Amygdala (tissue), 56 donors: ENCODE measurements at places on chromosomes 6 and 20.
A peak's percentile ranks its signal among the peaks of the same experiment; 100 is the strongest.

DNA sequence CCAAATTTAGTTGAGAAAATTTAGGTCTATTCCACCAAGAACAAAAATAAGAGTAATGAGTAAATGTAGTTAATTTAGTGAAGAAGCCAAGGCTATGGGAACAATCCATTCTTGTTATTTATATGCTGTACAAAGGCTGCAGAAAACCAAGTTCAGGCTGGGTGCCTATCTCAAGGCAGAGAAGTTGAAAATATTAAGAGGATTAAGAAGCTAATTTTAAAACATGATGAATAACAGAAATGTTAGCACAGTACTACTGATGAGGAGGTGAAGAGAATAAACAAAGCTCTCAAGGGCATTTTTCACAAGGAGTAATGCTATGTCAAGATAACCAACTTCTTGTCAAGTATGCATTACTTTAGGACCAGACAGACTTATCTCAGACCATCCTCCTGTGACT lies 68.6 kb downstream of the RCAN2 start:
- no peak for DNase-seq

DNA sequence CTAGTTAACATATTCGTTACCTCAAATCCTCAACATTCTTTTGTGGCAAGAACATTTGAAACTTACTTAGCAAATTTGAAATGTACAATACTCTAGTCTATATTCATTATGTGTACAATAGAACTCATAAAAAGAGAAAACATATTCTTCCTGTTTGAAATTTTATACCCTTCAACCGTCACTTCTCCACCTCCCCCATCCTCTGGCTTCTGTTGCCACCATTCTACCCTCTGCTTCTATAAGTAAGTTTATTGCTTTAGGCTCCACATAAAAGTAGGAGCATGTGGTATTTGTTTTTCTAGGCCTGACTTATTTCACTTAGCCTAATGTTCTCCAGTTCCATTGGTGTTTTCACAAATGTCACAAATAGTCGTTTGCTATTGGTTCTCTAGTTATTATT lies 205.3 kb downstream of the TENT5A start:
- no peak for DNase-seq

DNA sequence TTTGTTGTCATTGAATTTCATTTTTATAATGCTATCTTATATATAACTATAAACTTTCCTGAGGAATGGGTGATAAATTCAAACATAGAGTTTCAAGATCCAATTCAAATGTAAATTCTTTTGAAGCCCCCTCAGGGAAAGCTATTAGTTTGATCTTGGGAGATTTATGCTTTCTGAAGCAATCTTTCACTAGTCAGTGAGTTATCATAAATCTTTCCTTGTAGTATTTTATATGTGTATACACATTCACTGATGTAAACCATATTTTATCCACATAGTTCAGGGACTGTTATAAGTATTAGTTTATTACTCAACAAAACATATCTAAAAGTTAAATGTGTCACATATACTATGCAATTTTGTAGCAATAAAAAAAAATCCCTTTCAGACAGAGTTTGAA lies 2.9 kb upstream of the EPM2A start:
- DNase-seq, result no peak

DNA sequence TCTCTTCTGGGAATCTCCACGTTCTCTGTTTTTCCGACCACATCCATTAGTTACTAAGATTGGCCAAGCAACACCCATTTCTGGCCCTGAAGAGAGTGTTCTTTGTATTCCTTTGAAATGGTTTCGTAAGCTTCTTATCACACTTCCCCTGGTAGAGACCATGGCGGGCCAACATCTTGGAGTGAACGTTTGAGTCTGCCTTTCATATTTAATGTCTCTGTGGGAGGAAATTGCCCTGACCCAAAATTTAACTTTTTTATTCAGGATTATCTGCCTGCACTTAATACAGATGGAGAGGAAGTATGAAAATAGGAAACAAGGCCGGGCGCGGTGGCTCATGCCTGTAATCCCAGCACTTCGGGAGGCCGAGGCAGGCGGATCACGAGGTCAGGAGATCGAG lies 177.0 kb upstream of the SNX9 start:
- DNase-seq, result no peak

GRCh38 chr6:117512056-117512828 lies 29.8 kb downstream of the DCBLD1 start:
- no peak for DNase-seq

DNA sequence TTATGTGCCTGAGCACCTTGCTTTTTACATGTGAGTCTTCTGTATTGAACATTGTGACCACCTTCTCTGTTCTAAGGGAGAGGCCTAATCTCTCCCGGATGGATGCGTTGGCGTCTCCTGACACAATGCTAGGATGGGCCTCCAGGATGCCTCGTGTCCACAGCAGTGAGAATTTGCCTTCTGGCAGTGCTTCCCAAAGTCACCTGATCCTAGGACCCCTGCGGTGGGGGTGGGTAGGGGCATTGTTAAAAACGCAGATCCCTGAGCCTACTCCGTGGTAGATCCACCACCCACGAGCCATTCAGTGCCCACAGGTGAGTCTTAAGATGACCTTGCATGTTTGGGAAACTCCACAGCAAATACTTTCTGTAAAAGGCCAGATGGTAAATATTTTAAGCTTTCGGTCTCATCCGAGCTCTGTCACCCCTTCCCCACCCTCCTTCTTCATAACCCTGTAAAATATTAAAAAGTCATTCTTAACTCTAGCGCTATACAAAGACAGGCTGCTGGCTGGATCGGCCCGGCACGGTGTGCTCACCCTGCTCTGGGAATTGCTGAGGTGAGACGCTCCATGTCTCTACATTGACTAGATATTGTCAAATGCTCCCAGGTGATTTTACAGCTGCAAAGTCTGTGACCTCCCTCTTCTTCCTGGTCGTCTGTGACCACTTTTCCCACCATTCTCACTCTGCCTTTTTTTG lies 106.7 kb upstream of the IYD start:
- no peak for DNase-seq

DNA sequence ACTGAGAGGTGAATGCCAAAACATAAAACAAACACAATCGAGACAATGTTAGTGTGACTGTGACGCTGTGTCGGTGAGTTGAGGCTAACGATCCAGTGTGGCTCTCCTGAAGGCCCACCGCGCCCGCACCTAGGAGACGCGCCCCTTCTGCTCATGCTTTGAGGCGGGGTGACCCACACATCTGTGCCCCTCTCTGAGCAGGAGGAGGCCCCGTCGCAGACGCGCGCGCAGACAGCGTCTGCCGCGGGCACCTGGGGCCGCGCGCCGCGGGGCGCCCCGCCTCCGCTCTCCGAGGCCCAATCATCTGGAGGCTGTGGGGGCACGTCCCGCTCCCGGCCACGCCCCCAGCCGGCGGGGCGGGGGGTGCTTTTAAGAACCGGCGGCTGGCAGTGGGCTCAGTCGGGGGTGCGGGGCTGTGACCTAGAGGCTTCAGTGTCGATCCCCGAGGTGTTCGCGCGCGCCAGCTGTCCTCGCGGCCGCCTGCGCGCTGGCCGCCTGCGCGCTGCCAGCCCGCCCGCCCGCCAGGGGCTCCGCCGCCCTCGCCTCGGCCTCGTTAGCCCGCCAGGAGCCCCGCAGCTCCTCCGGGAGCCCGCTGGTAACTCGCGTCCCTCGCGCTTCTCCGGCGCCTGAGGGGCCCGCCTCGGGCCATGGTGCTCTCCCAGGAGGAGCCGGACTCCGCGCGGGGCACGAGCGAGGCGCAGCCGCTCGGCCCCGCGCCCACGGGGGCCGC lies at the start of gene SLC16A10:
Gene SLC16A10 (plus strand): TSS at position 398 of the 730 bp plus-strand sequence. CDS start 250 bp downstream, at position 648.
- DNase-seq, result peak; percentile 19

- no peak for DNase-seq
Measured at GRCh38 chr6:12578097-12578496, 138.5 kb upstream of the PHACTR1 start.

GRCh38 chr20:57106030-57106682 lies 160.3 kb downstream of the BMP7 start:
- no peak for DNase-seq

- DNase-seq, result no peak
Measured at GRCh38 chr20:23225407-23226060, 125.1 kb upstream of the NXT1 start.

DNA sequence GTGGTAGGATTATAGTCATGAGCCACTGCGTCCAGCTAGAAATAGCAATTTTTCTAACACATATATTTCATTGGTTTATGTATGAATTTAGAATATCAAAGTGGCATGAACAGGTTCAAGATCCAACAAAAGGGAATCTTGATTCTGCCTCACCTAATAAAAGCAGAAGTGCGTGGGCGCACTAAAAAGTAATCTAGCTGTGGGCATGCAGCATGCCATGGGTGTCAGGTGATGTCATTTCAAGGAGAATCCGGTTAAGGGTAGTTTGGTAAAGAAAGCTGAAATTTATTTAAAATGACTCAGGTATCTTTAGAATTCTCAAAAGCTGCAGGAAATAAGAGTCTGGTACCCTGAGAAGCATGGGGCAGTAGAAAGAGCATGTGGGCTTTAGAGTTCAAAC lies 17.6 kb downstream of the LRRN4 start:
- DNase-seq, result no peak

- DNase-seq, result no peak
Measured at GRCh38 chr6:64255000-64255399, 619.4 kb downstream of the PHF3 start.

DNA sequence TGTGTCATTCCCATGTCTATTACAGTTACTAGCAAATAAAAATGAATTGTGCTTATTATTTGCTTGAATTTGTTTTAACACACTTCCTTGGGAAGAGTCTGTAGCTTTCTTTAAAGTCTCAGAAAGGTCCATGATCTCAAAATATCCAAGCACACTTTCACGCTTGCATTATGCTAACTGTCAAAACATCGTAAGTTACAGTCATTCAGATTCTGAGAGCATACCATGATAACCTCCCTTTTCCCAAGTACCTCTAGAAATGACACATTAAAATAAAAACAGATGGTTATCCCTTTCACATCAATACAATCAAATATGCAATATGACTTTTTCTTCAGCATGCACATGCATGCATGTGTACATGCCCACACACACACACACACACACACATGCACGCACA lies 1044.4 kb upstream of the MAP3K7 start:
- no peak for DNase-seq

DNA sequence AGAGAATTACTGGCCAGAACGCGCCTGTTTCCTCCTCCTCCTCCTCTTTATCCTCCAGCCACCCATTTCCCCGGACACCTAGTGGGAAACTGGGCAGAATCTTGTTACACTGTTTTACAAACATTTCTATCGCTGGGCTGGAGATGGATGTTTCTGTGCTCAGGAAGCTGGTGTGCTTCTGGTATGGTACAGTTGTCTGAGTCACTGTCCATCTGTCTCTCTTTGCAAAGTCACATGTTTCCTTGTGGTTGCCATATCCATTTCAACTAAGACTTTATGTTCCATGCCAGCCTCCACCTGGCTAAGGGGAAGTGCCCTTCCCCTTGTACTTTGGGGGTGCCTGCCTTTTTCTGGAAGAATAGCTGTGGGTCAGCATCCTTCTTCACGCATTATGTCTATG lies 52.9 kb upstream of the SLC22A16 start:
- DNase-seq, result no peak

GRCh38 chr6:16420715-16421461 lies 182.5 kb downstream of the GMPR start:
- no peak for DNase-seq

GRCh38 chr20:53247468-53248103 lies 275.4 kb downstream of the TSHZ2 start:
- no peak for DNase-seq

GRCh38 chr6:87540539-87540938 lies 49.2 kb downstream of the RARS2 start:
- no peak for DNase-seq

GRCh38 chr6:24284006-24284405 lies 73.9 kb downstream of the DCDC2 start:
- DNase-seq, result no peak

GRCh38 chr6:71347119-71347518 lies 58.5 kb downstream of the OGFRL1 start:
- no peak for DNase-seq

GRCh38 chr6:106685833-106686232 lies 56.5 kb downstream of the QRSL1 start:
- no peak for DNase-seq

DNA sequence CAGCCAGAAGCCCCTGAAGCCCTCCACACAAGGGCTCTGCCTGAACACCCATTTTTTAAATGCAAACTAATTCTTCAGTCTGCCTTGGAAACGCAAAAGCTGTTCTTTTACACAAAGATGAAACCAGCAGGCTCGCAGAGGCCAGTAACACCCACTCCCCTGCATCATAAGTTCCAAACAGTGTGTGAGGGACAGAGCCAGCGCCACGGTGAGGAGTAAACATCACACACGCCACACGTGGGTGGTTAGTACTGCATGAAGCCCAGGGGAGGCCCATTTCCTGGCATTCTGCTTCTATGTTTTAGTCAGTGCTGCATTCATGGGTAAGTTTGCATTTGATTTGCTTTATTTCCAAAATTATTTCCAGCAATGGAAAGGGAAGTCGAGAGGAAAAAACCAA lies 217.7 kb upstream of the RIN2 start:
- DNase-seq, result peak; percentile 21

DNA sequence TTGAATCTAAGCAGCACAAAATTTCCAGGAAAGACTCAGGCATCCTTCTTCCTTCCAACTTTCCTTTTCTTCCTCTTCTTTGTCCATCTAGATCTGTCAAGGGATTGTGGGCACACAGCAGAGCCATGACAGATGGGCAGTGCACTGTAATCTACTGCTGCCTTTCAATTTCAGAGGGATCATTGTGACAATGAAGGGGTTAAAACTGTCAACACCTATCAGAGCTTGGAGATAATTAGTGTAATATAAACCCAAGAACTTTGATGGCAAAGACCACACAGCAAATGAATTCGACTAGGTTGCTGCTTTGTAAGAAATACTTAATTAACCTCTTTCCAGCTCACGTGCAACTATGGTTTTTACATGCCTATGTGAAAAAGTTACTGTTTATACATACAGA lies 55.0 kb downstream of the SAMD5 start:
- no peak for DNase-seq

- DNase-seq, result peak; percentile 17
Measured at GRCh38 chr6:27867051-27867944, 44.9 kb downstream of the OR2B2 start.

- no peak for DNase-seq
Measured at GRCh38 chr6:97052152-97052787, 127.7 kb downstream of the KLHL32 start.
